ENCODE measurements at places on chromosomes 2 and 18.

DNA sequence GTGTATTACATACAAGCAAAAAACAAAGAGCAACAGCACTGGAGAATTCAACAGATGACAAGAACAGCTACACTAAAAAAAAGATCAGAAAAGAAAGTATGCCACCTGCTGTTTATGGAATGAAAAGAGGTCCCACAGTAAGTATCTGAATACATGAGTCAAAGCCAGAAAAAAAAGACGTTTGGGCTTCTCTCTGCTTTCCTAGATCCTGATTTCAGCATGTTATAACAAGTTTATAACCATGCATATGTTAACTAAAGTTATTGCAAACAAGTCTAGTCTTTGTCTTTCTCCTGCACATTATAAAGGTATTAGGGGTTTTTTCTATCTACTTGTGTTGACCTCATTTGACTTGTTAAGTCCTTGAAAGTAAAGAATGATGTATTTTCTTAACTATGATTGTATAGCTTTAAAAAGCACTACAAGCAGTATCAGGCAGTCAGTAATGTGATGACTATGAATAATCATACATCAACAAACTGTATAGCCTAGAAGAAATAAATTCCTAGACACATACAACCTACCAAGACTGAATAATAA, 108.5 kb upstream of the COL5A2 start:
- peak; percentile 39 for DNase-seq

GRCh38 chr2:232236200-232236599, 142.4 kb upstream of the ALPP start:
- no peak for DNase-seq

DNA sequence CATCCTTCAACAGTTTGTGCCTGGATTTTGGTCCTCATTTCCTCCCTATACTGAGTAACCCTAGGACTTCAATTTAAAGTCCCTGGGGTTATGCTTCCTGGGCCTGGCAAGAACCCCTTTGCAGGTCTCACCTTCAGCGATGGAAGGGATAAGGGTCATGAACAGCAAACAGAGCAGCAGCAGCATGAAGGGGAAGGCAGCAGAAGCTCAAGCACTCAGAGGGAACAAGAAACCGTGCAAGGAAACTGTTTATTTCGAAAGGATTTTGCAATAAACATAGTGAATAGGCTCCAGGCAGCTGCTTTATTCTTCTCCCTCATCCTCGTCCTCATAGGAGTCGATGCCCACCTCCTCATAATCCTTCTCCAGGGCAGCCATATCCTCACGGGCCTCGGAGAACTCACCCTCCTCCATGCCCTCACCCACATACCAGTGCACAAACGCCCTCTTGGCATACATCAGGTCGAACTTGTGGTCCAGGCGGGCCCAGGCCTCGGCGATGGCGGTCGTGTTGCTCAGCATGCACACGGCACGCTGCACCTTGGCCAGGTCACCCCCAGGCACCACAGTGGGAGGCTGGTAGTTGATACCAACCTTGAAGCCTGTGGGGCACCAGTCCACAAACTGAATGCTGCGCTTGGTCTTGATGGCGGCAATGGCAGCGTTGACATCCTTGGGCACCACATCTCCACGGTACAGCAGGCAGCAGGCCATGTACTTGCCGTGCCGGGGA, 2.8 kb upstream of the TUBA4B start:
- no peak for DNase-seq

DNA sequence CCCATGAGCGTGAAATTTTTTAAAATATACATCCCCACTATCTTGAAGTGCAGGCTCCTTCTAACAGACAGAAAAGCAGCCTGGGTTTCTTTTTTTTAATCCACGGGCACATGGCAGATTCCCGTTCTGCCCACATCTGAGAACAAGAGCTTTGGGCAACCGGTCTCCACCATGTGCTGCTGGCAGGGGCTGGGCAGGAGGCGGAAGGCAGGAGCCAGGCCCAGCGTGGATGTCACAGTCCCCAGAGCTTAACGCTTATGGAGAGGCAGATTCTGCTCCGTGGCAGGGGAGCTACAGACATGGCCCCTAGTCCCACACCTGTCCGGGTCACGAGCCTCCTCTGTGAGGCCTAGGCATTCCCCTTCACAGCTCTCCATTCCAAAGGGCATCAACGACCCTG, 503.0 kb upstream of the MYT1L start:
- no peak for DNase-seq

- DNase-seq, result no peak
Measured at GRCh38 chr2:174235680-174236079, 12.7 kb downstream of the OLA1 start.

DNA sequence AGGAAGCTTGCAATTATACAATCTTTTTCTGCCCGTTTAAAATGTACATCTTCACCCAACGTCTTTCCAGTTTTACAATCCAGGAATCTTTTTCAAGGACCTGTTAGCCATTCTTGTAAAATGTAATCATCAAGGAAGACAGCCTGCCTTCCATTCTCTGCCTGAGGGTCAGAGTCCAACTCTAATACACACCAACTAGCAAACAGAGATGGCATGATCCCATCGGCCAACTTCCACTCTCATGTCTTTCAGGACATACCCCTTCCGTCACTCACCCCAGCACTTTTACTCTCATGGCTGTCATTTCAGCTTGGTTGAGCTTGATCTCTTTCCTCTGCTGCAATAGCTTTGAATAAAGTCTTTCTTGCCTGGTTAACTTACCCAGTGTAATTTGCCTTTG, 172.5 kb upstream of the NETO1 start:
- DNase-seq, result no peak

- DNase-seq, result no peak
Measured at GRCh38 chr2:70104231-70105111, 17.2 kb downstream of the PCBP1 start.

DNA sequence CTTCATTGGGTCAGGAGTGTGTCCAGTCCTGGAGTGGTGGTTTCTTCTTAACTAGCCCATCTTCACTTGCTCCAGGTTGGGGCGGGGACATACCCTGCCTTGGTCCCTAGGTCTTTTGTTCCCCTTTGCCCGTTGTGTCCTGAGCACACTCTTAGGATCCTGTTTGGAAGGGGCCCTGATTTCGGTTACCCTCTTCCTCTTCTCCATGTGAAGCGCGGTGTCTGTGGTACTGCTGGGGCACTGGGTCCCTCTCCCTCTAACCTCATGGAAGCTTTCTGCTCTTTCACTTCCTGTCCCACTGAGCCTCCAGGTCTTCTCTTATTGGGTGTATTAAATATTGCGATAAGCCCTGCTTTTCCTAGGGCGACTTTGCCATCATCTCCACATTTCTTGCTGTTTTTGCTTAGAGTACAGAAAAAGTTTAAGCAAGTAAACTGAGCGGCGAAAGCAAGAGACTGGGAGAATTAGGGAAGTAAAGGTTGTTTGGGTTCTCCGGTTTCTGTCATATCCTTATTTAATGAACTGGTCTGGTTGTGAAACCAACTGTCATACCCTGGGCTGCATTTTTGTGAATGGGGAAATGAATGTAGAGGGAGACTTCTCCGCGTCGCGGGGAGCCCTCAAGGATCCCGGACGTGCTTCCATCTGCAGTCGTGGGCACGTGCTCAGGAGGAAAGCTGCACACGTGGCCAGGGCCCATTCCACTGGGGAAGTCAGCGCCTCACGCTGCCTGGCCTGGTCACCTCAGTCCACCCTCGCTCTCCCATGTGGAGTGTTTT, 73.8 kb upstream of the B3GNT7 start:
- no peak for DNase-seq

GRCh38 chr18:58208207-58208932, 164.3 kb downstream of the NEDD4L start:
- DNase-seq, result no peak

- no peak for DNase-seq
Measured at GRCh38 chr18:10689236-10690034, 163.6 kb downstream of the NAPG start.

DNA sequence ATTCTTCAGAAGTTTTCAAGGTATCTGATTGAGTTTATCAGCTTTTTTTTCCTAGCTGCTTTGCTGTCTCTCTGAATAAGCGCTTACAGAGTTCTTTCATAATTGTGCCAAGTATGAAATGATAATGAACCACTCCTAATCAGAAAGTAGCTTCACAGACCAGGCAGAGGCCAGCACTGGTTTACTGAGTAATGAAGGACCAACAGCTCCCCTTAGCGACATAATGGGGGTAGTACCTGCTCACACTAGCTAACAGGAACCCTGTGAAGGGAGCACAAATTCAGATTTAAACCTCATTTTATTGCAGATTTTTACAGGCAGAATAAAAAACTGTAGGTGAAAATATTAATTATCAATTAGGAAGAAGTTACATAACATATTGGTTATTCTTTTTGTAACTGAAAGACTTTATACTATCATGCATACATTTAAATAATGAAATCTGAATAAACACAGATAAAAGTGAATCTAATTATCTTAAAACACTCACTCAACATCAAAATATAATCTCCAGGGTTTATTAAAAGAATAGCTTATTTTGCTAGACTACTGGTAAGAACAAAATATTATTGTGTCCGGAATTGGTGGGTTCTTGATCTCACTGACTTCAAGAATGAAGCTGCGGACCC, 53.7 kb upstream of the LRRC30 start:
- DNase-seq, result peak; percentile 49

DNA sequence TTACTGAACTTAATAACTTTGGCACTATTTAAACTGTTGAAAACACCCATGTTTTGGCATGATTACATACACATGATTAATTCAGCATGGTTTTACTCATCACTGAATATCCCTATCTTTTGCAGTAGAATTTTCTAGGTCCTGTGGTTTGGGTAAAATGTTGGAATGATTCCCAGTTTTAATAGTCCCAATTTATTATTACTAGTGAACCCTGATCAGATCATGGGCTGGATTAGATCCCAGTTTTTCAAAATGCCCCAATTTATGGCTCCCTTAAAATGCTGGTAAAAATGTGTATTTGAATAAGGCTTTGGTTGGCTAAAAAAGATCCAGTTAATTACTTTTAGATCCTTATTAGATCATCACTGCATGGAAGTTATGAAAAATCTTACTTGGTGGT, 273.6 kb upstream of the NRP2 start:
- DNase-seq, result no peak

GRCh38 chr2:102708847-102709559, 52.8 kb upstream of the TMEM182 start:
- DNase-seq, result no peak

- DNase-seq, result no peak
Measured at GRCh38 chr2:26325851-26326250, 20.1 kb upstream of the SELENOI start.

GRCh38 chr2:1736997-1737480, 7.3 kb downstream of the PXDN start:
- DNase-seq, result no peak

- DNase-seq, result no peak
Measured at GRCh38 chr2:7899923-7900322, 781.9 kb upstream of the ID2 start.
